NCI-H510A treated with DMSO at 0.1 percent for 48 hours (cell line): ENCODE measurements at places on chromosomes 11 and 22.

GRCh38 chr11:111926505-111927391 lies 8.0 kb downstream of the C11orf52 start:
- peak; percentile 98 for DNase-seq

DNA sequence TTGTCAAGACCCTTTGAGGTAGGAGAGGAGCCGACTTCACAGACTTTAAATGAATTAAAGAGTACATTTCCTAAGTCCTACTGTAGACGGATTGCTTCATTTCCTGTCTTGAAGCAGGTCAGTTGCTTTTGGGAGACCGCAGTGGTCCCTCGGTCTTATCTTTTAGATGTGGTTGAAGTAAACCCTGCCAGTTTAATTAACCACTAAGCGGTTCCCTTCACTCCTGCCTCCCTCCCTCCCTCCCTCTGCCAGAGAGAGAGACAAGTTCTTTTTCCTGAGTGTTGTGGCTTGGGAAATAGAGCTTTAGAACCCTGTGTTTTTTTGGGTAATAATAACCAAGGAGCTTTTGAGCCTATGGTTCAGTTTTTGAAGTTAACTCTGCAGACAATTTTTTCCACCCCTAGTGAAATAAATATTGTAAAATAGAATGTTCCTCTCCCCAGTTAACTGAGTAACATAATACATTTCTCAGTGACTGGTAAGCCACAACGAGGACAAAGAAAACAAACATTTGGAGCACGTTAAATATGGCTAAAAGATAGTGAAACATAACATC lies 147.5 kb downstream of the LDLRAD3 start:
- no peak for DNase-seq

DNA sequence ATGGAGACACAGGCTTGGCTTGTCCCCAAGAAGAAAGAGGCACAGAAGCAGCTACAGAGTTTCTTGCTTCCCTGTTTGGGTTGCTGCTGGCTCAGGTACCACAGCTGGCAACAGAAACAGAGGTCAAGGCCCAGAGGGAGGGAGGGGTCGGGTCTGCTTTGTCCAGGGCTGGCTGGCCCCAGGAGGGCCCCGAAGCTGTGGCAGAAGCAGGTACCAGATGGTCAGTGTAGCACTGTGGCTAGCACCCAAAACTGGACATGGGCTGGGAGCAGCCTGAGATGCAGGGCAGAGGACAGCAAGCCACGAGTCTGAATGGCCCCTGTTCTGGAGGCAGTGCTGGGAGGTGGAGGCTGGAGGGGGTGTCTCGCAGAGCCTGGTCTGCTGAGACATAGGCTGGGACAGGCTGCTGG lies 52.3 kb upstream of the CCDC188 start:
- no peak for DNase-seq

DNA sequence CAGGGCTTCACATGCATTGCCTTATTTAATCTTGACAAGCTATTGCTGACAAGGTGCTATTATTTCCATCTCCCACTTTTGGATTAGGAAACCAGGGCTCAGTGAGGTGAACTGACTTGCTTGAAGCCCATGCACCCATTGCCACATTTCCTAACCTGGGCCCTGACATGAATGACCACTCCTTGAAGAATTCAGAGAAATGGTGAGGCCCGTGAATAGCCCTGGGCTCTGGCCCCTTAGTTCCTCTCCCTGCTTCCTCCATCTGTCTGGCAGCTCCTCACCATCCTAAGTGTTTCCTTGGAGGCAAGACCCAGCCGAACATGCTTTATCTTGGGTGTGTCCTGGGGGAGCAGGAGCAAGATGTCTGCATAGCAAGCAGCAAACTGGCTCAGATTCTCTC lies 56.1 kb upstream of the NECTIN1 start:
- no peak for DNase-seq

GRCh38 chr11:66001942-66002647 lies at the start of the genes BANF1 and EIF1AD:
BANF1 (plus strand) TSS chr11:66002503; CDS start chr11:66003251, 748 bp downstream.
EIF1AD (minus strand) TSS chr11:66002157; CDS start chr11:66000389, 1,768 bp downstream.
- DNase-seq: peak; percentile 95

- no peak for DNase-seq
Measured at GRCh38 chr22:48898524-48899250, 929.0 kb downstream of the BRD1 start.

GRCh38 chr11:62856333-62856895 lies 17.0 kb upstream of the WDR74 start:
- DNase-seq: peak; percentile 57

DNA sequence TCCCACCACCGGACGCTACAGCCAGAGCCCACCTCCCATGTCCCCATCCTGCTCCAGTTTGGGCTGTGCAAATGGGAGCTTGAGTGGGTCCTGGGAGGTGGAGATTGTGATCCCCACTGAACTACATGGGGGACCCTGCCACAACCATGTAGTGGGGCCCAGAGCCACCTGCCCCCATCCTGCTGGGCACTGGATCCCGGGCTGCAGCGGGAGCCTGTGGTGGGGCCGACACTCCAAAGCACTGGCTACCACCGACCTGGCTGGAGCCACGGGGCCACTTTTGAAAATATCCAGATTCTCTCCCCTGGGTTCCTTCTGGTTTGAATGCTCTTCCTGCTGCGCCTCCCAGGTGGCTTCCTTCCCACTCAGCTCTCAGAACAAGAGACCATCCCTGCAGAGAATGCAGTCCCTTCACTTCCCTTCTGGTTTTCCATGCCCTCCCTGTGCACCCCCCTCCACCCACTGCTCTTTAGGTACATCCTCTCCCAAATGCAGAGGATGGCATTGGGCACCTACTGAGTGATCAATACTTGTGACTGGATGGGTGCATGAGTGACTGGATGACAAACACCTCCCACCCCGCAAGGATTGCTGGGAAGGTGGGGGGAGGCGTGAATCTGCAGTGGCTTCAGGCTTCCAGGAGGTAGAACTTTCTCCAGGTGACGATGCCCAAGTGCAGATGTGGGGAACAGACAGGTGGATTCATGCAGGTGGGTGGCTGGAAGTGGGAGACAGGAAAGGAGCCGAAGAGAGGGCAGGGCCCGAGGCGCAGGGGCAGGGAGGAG lies 846 bp upstream of the UNC93B1 start:
- peak; percentile 20 for DNase-seq

GRCh38 chr22:42769574-42770447 lies 49.1 kb upstream of the A4GALT start:
- DNase-seq: no peak

DNA sequence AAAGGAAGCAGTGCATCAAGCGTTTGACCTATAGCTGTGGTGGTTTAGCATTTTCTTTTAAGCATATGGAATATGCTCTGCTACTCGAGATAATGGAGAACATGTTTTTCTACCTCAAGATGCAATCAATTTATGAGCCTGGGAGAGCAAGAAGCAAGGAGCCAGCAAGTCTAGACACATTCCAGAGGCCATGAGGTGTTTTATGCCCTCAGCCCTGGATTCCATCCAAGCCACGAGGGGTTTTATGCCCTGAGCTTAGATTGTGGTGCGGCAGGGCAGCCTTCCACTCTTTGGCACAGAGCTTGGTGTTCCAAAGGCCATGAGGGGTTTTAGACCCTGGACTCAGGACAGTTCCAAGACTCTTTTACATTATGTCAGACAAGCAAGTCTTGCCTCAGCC lies 11.7 kb upstream of the DNAJB13 start:
- no peak for DNase-seq
